ENCODE measurements at places on chromosomes 7 and 10.

GRCh38 chr7:12102126-12102525, 109.0 kb upstream of the TMEM106B start:
- DNase-seq, result no peak

GRCh38 chr7:23523486-23524075, 8.2 kb downstream of the TRA2A start:
- no peak for DNase-seq

DNA sequence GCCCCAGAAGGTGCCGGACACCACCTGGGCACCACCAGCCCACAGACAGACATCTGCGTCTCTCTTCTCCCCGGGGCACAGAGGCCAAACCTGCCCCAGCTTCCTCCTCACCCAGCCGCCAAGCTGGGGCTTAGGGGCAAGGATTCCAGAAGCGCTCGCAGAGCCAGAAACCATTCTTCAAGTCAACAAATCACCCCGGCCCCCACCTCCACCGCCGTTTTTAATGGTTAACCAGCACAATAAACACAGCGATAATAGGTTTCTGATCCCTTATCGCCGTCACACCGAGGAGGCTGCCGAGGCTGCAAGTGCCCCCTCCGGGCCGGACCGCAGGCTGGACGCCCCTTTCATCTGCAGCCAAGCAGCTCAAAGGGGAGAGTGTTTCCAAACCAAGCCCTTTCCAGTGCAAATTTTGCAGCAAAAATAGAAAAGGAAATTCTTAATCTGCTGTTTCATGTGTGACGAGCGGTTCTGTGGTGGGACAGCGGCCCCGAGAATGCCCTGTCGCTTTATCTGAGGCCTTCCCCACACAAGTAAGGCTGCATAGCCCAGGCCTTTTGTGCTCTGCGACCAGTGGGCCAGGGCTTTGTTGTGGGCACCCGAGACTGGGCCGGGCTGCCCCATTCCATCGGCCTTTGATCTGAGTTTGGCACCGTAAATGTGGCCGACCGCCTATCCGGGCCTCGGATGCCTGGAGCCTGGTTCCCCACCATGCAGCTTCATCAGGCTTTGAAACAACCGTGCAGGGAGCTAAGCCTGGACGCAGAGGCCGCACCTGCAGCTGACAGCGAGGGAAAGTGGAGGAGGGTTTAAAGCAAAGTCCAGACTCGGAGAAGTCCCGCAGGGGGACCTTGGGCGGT, 83.2 kb downstream of the FOXL3 start:
- DNase-seq, result no peak

- DNase-seq, result no peak
These were observed 34.1 kb downstream of the ZRANB1 start for GRCh38 chr10:124975977-124976514.

DNA sequence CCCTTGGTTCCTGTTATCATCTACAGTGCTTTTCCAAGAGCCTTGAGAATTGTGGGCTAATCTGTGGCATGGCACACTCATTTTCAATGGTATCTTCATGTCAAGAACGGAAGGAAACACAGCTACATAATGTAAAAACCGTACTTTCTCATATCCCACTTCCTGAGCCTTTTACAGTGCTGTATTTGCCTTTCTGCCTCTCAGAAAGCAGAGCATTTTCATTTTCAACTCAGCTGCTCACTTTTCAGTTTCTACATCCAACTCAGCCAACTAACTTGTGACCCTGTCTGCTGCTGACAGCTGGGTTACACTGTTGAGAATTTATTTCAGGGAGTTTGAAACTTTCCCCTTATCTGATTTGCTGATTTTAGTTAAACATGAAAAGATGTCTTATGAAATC, 875.8 kb upstream of the KCND2 start:
- DNase-seq, result no peak

DNA sequence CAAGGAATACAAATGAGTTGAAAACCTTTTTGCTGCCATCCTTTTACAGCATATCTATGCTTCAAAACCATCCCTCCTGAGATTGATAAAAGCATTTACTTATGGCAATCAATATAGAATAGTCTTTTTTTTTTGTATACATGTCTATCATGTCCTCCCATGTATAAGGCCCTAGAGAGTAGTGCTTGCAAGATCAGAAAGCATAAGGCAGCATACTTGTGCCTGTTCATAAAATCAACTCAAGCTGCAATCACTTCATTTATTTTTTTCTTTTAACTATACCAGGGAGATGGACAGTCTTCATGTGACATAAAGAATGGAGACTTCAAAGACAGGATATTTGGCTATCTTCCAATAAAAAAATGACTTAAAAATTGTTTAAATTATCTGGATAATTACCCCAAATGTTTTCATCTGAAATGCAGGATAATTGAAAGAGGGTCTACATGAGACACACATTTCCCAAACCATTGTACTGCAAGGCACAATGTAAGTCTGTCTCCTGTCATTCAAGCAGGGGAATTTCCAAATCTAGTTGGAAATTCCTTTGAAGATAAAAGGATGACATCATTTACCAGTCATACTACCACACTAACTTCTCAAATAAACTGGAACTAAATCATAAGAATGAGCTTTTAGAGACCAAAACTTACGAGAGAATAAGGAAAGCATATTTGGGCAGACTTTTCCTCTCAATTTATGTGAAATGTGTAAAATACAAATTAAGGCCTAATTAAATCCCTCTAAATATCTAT, 22.5 kb downstream of the LRRN3 start:
- no peak for DNase-seq

GRCh38 chr10:63466144-63466935, 563 bp upstream of the JMJD1C start:
- DNase-seq, result no peak

- DNase-seq, result no peak
These were observed 67.6 kb downstream of the CUBN start for GRCh38 chr10:17062009-17062408.

GRCh38 chr10:82256275-82256674, 381.3 kb downstream of the NRG3 start:
- DNase-seq, result no peak

- DNase-seq, result no peak
These were observed 405.0 kb upstream of the GALNT17 start for GRCh38 chr7:70726951-70727378.

DNA sequence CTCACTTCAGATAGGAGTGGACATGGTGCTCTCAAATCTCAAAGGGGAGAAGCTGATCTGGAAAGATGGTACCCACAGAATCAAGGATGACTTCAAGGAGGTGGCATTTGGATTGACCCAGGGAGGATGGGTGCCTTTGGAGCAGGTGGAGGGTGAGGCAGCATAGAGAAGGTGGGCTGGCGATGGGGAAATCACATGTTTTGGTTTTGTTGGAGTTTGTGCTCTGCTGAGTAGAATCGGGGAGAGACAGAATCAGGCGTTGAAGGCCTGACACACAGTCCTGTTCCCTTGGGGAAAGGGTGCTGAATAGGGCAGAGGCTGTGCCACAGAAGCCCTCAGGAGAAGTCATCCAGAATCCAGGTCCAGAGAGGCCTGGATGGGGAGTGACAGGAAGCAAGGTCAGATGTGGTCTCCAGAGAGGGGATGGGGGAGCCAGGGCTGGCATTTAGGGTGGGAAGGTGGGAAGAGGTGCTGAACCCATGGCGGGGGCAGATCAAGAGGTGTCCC, 291.1 kb downstream of the GLRX3 start:
- DNase-seq, result no peak

DNA sequence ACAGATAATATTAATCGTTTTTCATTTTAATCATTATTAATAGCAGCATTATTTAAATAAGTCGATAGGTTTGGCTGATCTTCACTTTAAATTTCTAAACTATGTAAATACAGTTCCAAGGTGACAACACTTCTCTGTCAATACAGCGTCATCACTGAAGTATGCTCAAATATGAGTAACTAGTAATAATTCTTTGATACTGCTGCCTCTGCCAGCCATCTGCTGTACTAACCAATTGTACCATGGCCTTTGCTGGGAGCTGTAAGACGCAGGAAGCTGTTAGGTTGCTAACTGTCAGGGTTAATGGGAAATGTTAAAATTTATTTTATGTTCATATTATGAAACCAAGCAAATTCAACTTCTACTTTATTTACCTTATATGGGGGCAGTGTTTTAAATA, 1650.5 kb upstream of the LRRTM3 start:
- DNase-seq, result no peak

DNA sequence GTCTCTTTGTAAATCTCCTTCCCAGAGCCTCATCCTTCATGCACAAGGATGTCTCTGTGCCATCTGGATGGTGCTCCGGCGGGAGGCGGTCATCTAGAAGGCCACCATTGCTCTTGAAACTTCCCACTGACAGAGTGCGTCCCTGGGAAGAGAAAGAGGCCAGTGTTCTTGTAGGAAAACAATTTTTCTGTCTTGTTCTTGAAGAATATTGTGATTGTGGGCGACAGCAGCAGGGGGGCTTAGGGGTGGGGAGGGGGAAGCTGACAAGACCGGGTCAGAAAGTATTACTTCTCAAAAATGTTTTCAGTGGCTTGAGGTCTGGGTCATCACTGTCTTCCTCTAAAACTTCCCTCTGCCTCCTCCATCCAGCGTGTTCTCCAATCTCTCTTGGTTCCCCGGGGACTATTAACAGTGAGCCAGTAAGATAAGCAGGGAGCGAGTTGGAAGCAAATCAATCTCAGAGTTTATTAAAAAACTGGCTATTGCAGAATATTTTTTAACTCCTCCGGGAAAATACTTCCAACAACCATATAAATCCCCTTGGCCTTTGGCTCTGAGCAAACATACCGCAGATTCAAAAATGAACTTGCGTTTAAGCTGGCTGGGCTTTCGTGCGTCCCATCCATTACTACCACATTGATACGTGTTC, 597.8 kb upstream of the MGMT start:
- no peak for DNase-seq

DNA sequence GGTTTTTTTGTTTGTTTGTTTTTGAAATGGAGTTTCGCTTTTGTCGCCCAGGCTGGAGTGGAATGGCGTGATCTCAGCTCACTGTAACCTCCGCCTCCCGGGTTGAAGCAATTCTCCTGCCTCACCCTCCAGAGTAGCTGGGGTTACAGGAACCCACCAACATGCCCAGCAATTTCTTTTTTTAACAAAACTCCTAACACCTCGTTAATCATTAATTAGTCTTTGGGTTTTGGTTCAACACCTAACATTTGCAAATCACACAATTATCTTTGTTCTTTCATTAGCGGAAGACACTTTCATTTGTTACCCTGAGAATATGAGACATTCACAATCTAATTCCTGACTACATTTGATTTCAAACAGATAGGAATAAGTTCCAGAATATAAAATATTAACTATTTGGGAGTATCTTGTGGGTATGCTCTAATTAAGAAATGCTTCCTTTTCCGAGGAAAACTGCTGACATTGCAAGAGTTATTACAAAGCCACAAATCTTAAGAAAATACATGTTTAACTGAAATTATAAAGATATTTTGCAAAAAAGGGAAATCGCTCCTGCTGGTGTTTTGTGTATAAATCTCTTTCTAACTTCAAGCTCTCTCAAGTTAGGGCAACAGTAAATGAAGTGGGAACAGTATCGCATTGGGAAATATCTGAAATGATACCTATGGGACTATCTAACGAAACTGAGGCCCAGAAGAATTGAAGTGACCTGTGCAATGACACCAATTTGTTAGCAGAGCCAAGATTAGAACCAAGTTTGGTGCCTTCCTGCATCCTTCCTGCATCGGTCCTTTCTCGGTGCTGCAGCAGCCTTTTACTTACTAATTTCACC, 1.2 kb upstream of the LSM8 start:
- no peak for DNase-seq

- no peak for DNase-seq
These were observed 288.6 kb downstream of the NEBL start for GRCh38 chr10:20608503-20608902.

DNA sequence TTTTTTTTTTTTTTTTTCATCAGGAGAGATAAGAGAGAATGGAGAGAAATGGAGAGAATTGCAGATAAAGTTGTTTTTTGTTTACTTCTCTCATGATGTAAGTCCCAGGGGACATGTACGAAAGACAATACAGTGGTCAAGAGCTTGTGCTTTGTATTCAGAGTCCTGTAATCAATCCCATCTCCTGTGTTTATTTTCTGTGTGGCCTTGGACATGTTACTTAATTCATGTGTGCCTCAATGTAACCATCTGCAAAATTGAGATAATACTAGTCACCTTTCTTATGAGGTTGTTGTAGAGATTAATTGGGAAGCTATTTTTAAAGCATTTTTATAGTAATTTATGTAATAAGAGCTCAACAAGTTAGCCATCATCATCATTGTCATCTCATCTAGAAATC, 117.5 kb downstream of the CDK14 start:
- DNase-seq, result no peak

GRCh38 chr10:103123282-103124024, 69.6 kb downstream of the NT5C2 start:
- no peak for DNase-seq

- no peak for DNase-seq
These were observed 90.1 kb upstream of the DNAAF5 start for GRCh38 chr7:636396-636795.

DNA sequence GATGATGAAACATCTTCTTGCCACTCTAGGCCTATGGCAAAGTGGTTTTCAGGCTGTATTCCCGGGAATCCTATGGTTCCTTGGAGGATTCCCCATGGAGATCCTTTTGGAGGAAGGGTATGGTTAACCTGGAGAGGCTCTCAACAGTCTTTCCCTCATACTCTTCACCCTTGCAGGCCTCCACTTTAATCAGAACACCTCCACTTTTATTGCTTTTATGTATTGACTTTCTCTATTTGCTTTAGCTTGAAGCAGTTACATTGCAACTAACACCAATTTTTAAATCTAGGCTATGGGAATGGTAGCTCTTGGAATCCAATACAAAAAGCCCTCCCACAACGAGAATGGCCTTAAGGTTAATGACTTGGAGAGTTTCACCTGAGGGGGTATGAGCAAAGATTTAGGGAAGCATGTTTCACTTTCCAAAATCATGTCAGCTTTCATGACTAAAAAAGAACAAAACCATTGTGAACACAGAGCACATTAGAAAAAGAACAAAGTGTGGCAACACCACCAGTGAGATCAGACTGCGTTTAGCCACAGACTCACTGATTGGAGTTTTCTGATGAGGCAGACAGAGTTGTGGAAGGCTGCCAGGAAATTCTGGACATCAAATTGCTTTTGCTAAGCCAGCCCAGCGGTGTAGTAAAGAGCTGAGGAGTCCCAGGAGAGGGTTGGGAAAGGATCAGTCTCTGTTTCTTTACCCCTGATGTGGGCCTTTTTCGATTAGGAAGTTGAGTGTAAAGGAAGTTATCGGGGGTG, 130.4 kb upstream of the BMPER start:
- DNase-seq, result no peak

DNA sequence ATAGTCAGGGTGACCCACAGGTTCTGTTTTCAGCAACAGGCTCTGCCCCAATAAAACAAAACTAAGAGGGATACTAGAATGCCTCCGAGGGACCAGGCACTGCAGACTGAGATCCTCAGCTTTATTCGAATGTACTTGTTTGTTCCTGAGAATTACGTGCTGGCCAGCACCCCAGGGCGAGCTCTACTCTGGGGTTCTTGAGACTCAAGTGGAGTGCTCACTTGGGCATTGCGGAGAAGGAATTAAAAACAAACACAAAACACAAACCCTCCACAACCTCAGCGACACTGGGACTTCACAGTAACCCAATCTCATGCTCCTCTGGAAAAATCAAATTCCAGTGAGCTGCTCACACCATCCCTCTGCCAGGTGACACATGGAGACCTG, 250.7 kb downstream of the TNS3 start:
- no peak for DNase-seq

GRCh38 chr7:38306171-38306570, 32.7 kb upstream of the TARP start:
- no peak for DNase-seq

GRCh38 chr7:94823947-94824346, 83.4 kb upstream of the PPP1R9A start:
- DNase-seq, result no peak

All from forelimb muscle (tissue), 1 donor.